ENCODE measurements at places on chromosomes 2 and 18.

DNA sequence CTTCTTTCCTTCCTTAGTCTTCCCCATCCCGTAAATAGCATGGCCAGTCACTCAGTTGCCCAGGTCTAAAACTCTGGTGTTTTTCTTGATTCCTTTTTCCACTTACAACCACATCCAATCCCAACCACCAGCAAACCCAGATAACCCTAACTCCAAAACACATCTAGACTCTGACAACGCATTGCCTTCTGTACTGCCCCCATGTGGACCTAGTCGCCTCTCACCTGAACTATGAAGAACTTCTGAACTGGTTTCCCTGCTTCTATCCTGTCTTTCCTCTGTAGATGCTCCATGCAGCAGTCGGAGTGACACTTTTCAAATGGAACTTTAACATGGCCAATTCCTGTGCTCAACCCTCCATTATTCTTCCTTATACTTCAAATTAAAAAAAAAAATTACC, 26.5 kb downstream of the ST6GAL2 start:
- no peak for DNase-seq

GRCh38 chr18:36179562-36180355, 7.5 kb upstream of the MOCOS start:
- DNase-seq, result no peak

DNA sequence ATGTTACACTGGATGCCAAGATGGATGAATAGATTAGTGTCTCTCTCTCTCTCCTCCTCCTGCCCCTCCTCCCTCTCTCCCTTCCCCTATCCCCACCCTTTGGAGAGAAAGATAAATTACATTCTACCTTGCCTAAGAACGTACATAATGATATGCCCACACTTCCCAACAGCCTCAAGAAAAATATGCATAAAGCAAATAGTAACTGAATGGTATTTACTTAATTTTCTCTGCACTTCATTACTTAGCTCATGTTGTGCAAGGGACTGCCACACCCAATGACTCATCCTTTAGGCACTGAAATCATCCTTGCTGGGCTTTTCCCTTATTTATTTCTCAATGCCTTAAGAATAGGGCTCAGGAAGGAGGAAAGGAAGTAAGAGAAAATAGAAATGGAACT, 137.3 kb upstream of the PID1 start:
- no peak for DNase-seq

GRCh38 chr2:46601328-46601963, 122.1 kb downstream of the TMEM247 start:
- DNase-seq, result no peak

DNA sequence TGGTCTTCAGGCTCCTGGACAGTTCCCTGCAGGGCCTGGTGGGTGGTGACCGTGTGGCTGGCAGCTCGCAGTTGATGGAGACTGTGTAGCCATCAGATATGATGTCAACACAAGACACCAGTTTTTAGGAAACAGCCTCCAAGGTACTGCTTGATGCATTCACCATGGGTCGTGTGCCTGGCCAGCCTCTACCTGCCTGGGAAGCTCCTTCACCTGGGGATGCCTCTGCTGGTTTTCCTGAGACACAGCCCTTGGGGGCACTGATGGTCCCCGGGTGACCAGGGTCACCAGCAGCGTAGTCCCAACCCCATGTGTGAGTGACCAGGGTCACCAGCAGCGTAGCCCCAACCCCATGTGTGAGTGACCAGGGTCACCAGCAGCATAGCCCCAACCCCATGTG, 33.6 kb upstream of the KCNG2 start:
- DNase-seq, result no peak

- no peak for DNase-seq
These were observed 938.1 kb upstream of the SLC39A10 start for GRCh38 chr2:194718881-194719280.

- DNase-seq, result no peak
These were observed 42.5 kb downstream of the KIAA2012 start for GRCh38 chr2:202115479-202115971.

DNA sequence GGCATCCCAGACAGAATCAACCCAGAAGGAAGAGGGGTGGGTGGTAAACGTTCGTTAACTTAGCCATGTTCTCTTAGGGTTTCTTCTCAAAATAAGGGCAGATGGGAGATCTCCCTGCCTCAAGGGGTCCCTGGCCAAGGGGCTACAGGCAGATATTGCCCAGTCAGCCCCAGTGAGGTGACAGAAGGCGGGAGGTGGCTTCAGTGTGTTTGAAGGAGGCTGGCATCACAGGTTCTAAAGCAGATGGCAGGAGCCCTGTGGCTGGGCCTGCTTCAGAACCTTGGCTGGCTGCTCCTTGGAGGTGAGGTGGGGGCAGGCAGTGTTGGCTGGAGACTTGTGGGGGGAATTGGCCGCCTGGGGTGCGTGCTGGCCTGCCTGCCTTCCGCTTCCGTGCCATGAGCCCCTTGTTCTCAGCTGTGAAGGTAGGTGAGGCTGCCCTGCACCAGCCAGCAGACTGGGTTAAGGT, 23.5 kb downstream of the HPCAL1 start:
- DNase-seq, result no peak

- no peak for DNase-seq
These were observed 120.2 kb upstream of the LRRTM4 start for GRCh38 chr2:77642339-77642738.

DNA sequence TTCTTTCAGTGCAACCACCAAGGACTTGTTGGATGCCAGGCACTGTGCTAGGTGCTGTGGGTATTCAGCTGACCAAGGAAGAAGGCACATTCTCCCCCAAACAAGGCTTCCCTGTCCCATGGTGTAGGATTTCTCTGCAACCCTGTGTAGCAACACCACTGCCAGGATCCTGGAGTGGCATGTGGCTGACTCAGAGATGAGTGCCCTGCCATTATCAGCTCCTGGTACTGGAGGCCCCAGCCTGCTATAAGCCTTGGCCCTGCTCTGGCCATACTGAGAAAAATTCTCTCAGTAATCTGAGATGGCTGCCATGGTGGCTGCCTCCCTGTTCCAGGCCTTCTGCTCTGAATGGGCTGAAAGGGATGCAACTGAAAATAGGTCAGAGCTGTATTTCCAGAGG, 4.3 kb downstream of the SMYD5 start:
- DNase-seq, result no peak

GRCh38 chr2:101818531-101819451, 121.3 kb downstream of the MAP4K4 start:
- no peak for DNase-seq

- DNase-seq, result no peak
These were observed 84.5 kb downstream of the VAPA start for GRCh38 chr18:9998330-9998729.
